Aorta (tissue), 5 donors: ENCODE measurements at places on chromosomes 3 and 15. TPM values are rescaled to one million over a fixed set of nuclear protein-coding genes. Genes with fewer than 3 reads are reported as not detected.

- no peak for DNase-seq
Observed at GRCh38 chr3:171049861-171050444, 23.4 kb upstream of the SLC2A2 start.

Gene SLC22A14
- total RNA-seq, result 0.42 TPM

DNA sequence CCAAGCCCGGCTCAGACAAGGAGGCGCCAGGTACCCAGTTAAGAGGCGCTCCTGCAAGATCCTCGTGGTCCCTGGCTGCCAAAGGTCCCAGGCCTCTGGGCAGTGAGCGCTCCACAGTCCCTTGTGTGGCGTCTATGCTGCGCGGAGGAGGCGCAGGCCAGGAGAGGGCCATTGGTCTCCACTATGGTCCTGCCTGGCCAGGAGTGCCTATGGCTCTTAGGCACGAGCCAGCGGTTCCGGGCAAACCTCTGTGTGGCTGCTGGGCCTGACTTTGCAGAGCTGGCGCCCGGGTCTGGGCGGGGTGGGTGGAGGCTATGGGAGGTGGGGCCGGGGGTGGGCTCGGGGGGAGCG, 660 bp upstream of the ADAMTSL3 start:
- no peak for DNase-seq

DNA sequence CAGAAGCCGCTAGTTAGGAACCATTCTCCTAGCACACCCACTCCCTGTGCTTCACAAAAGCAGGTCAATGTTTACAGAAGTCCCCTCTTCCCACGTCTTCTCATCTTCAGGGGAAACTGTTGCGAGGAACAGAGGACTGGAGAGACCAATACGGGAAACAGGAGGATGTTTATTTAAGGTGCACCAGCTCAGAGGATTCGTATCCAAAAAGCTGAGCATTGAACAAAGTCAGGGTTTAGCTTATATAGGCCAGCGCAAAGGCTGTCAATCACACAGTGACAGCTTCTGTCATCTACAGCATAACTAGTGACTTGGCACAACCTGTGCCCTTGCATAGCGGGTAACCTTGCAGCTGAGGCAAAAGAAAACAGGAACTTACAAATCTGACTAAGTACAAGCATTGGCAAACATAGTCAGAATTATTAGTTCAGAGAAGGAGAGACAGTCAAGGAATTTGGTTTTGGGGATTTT, 61.3 kb downstream of the ZDHHC19 start:
- peak; percentile 12 for DNase-seq

Gene TMEM207
- not detected for total RNA-seq

GRCh38 chr15:100141311-100142001, 200.3 kb downstream of the ADAMTS17 start:
- no peak for DNase-seq

Gene CPN2
- total RNA-seq, result not detected

DNA sequence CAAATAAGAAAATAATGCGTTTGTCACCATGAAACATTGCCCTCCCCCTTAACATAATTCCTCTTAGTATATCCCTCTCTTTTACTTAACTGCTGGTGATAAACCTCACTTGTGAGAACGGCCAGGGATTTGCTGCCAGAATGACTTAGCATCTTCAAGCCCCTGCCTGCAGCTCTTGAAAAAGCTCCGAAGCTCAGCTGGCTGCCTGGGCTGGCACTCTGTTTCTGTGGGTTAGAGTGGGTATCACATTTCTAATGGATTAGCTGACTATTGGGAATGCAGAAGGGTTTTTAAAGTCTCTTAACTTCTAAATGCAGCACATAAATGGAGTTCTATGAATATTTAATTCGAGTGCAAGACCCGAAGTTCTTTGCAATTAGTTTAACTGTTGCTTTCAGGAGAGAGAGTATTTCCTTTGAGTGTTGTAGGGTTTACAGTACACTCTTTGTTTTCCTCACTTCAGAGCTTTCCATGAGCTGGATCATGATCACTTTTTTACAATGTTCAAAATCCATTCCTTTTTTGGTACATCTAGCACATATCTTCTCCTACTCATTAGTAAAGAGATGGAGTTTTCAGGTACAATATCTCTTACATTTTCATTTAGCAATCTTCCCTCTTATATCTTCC, 124.7 kb upstream of the RBMS3 start:
- no peak for DNase-seq

DNA sequence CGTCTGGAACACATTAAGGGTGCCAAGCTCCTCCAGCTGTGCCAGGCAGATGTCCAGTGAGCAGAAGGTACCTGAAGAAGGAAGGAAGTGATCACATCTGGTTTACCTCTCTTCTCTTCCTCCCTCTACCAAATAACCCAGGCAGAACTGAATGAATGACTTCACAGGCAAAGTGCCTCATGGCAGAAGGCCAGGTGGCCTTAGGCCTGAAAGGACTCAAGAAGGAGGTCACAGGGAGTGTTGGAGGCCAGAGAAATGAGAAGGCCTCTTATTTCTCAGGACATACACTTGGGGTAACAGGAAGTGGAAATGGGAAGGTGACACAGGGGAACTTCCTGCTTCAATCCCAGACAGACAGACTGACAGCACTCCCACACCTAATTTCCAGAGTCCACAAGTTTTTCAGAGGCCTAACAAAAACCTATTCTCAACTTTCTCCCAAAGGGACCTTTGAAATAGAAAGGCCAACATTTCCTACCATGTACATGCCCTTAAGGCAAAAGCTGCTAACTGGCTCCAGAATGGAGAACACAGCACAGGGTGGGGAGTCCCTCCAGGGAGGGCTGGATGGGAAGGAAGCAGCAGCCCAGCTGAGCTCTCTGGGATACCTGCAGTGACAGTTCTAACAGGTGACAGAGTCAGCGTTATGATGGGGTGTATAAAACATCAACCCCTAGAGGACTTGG, 17.6 kb upstream of the SIN3A start:
- DNase-seq, result no peak

Gene PLSCR5
- not detected for total RNA-seq

DNA sequence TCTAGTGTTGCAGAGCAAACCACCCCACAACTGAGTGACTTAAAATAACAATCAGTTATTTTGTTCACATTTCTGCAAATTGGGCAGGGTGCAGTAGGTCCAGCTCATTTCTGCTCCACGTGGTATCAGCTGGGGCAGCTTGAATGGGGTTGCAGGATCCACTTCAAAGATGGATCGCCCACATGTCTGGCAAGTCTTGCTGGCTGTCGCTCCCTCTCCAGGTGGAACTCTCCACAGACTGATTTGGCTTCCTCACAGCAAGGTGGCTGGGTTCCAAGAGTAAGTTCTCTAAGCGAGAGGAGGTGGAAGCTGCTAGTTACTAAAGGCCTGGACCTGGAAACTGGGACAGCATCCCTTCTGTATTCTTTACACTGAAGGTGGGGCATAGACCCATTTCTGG, 213.3 kb downstream of the SLC9A9 start:
- no peak for DNase-seq

DNA sequence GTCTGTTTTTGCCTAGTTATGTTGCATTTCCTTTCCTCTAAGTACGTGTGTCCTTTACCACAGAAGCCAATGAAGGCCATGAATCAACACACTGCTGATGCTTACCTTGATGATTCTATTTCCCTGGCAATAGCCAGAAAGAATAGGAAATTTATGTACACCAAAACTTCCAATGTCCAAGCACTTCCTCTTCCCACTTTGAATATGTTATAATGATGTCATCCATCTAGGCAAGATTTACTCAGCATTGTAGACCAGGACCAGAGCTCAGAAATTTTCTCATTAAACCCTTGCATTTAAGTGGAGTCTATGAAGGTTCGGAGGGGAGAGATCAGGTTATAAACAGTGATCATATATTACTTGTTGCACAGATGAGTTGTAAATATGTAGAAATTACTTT, 126.0 kb downstream of the THRB start:
- no peak for DNase-seq

DNA sequence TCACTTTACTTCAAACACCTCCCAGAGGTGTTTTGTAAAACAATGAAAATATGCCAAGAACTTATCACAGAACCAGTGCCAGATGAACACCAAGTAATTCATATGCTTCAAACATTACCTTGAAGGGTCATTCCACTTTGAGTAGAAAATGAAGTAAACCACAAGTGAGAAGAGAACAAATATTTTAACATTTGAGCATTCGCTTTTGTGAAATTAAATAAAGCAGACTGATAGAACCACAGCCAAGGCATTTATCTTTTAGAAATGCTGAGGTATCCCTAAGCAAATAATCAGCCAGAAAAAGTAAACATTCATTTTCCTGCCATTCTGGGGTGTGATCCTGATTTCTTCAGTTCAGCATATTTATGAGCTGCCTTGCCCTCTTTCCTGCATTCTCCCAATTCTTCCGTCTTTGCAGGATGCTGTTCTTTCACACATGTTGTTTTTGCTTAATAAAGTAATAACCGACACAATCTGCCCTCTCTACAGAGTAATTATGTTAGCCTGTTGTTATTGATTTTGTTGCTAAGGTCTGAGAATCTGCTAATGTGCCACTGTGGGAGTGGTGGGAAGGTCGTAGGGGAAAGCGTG, 235.6 kb upstream of the TGFBR2 start:
- DNase-seq, result no peak

Gene GOLGA8R
- 6.4 TPM for total RNA-seq

Gene NECTIN3
- total RNA-seq, result 30.1 TPM

DNA sequence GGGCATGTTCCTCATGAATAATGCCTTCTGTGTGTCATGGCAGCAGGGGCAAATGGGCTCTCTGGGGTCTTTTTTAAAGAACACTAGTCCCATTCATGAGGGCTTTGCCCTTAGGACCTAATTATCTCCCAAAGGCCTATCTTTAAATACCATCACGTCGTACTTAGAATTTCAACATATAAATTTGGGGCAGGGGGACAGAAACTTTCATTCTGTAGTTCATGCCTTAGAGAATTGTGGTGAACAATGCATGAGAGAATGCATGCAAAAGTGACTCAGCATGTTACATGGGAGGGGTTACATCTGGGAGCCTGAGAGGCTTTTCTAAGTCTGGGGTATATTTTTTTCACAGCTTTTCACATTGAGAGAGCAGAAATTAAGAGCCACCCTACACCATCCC, 208.5 kb upstream of the ROPN1 start:
- DNase-seq, result no peak

Gene GP9
- total RNA-seq, result not detected

DNA sequence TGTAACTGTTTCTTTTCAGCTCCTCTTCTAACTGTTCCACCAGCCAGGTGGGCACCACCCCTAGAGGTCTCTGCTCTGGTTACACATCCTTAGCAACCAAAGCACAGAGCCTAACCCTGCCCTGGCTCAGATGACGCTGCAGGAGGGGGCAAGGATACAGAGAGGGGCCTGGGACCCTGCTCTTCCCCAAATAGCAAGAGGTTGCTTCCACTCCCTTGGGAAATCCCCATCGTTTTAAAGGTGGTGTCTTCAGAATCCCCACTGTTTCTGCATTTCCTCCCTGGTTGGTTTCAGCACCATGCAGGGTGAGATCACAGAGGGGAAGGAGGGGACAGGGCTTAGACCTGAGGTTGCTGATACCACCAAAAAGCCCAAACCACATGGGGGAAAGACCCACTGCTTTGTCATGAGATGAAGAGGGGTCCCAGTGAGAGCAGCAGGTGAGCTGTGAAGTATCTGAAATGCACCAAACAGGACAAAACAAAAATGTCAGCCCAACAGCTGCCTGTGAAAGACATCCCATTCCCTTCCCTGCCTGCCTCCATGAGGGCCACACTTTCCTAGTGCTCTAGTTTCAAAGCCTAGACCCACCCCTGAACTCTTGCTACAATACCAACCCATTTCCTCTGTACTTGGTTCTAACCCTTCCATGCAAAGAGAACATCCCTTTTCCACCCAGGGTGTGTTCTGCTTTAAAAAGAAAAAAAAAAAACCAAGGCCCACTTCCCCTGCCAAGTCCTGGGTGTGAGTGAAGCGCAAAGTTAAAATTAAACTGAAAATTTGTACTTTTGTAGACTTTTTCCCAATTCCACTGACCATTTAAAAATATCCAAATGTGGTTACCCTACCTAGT, 29.0 kb downstream of the ANP32A start:
- DNase-seq, result no peak

DNA sequence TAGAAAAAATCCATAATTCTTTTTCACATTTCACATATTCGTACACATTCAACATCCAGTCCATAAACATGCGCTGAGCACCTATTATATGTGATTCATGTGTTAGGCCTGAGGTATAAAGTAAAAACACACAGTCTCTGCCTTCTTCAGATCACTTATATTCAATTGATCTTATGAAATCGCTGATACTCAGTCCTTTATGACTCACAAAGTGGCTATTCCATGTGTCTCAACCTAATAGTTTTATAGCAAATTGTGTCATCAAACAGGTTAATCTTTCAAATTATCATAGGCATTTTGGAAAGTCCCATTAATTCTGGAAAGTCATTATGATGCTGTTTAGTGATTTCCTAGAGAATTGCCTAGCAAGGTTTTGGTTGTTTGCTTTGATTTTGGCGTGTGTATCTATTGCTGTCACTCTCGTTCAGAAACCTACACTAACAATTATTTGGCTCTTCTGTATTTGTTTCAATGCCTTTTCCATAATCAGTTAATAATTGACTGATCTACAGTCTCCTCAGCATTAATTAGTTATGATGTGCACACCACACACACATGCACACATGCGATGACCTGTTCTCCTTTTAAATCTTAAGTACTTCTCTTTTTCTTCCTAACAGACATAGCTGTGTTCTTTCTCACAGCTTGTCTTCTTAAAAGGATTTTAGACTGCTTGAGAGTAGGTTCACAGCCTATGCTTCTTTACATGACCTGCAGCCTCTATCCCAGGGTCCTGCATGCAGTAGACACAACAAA, 353.1 kb downstream of the MECOM start:
- DNase-seq, result no peak

GRCh38 chr15:27679731-27680471, 419.2 kb downstream of the OCA2 start:
- DNase-seq, result no peak

Gene CPA3
- 5.6 TPM for total RNA-seq

GRCh38 chr3:168512802-168513201, 417.1 kb upstream of the GOLIM4 start:
- DNase-seq, result no peak

DNA sequence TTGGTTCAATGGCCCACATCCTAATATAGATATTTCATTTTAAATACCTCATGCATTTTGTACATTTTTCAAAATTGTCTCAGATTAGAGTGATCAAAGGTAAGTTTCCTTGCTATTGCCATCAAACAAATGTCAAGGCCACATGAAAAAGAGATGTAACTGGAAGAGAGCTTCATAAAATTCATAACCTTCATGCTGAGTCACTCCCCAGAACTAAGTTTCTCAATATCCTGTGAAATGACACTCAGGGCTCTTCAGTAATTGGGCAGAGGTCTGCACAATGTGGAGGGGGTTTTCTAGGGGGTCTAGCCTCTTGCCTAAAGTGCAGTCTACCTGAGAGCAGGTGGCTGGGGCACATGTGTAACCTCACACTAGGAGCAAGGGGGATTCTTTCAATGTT, 152.2 kb upstream of the SLC2A2 start:
- DNase-seq, result no peak

DNA sequence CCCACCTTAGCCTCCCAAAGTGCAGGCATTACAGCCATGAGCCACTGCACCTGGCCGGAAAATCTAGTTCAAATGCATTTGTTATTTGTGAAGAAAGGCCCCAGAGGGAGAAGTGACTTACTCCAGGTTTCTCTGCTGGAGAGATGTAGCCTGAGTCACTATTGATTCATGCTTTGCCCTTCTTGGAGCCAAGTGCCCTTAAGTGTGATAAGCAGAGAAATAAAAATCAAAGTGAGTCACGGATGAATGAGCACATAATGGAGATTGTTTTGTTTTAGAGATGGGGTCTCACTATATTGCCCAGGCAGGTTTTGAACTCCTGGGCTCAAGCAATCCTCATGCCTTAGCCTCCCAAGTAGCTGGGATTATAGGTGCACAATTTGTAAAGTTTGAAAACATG, 33.1 kb downstream of the CDC25A start:
- DNase-seq, result no peak

GRCh38 chr3:132504375-132504933, 87.2 kb downstream of the DNAJC13 start:
- no peak for DNase-seq
